ENCODE measurements at places on chromosomes 12 and 14. TPM values are rescaled to one million over a fixed set of nuclear protein-coding genes. Genes with fewer than 3 reads are reported as not detected.

Gene HELB
- total RNA-seq = 6.9 TPM

Gene FOXM1
- 1.0 TPM for total RNA-seq

Gene MYL2
- total RNA-seq = not detected

Gene LRRIQ1
- total RNA-seq = 0.67 TPM

Gene RNF212B
- not detected for total RNA-seq

Gene RASAL1
- total RNA-seq = 0.26 TPM

Gene OR6C2
- total RNA-seq = not detected

Gene ULK1
- total RNA-seq = 32.4 TPM

Gene POTEG
- not detected for total RNA-seq

DNA sequence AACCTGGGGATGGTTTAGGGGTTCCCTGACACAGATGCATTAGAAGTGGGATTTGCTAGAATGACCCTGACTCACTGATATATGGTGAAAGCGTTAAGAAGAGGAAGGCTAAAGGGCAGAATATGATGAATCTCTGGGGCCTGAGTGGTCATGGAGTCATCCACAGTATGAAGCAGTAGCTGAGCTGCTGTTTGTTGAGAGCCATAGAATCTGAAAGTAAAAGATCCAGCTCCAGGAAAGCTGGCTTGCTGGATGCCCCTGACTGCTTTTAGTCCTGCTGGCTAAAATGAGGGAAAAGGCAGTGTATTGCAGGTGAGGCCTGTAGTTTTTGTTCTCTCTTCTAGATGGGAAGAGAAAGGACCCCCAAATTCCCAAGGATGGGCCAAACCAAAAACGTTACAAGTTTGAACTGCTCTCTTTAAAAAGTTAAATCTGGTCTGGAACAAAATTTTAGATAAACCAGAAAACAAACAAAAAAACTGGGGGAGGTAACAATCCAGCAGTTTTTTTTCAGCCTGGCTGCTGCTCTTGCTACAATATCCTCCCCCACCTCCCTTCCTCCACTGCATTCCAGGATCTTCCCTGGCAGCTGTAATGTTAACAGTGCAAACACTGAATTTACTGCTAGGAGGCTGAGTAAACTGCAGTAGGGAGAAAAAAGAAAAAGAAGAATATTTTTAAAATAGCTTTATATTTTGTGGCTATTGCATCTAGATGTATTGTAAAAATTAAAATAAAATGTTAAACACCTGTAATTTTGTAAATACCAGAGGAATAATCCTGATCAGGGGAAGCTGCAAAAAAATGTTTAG is 16.5 kb downstream of the SEL1L start:
- H3K27me3 ChIP-seq = no peaks in the 10 kb centered on the region
- H3K27ac ChIP-seq = peak overlapping the region; percentile 61
- peaks cover 29% of the 10 kb centered on the region for H3K36me3 ChIP-seq
- no peak for DNase-seq
- no peak overlapping the region for H3K4me3 ChIP-seq

DNA sequence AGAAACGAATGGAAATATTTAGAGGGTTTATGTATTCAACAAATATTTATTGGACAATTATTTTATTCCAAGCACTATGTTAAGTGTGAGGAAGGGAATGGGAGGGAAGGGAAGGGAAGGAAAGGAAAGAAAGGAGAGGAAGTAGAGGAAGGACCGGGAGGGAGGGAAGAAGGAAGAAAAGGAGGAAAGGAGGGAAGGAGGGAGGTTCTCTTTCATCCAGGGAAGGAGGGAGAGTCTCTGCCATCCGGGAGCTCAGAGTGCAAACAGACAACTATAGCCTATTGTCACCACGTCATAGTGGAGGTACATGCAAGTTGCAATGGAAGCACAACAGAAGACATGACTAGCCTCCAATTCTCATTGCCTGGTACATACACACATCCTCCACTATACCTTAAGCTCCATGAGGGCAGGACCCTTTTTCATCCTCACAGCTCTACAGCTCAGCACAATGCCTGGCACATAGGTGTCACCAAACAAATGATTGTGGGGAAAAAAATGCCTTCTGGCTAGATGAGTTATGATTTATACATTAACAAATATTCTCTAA is 48.1 kb downstream of the DAD1 start:
- no peak for DNase-seq
- no peaks in the 10 kb centered on the region for H3K27me3 ChIP-seq
- peaks cover 8% of the 10 kb centered on the region for H3K4me1 ChIP-seq
- no peaks in the 10 kb centered on the region for H3K36me3 ChIP-seq
- H3K4me3 ChIP-seq = no peak overlapping the region

GRCh38 chr14:95098984-95099599 is 58.2 kb downstream of the DICER1 start:
- peaks cover 63% of the 10 kb centered on the region for H3K36me3 ChIP-seq
- H3K4me1 ChIP-seq = peaks cover 8% of the 10 kb centered on the region
- DNase-seq = no peak
- H3K27ac ChIP-seq = no peak overlapping the region

DNA sequence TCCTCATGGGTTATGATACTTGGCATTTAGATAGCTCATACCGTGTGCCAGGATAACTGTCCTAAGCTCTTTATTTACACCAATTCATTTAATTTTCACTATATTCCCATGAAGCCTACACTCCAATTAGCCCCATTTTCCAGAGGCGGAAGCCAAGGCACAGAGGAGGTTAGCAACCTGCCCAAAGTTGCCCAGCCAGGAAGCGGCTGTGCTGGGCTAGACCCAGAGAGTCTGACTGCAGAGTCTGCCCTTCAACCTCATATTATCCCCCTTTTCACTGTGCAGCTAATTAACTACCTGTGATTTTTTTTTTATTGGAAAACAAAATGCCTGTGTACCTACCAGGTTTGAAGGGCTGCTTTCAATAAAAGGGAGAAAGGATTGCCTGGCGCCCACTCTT is 2.5 kb downstream of the RFLNA start:
- no peaks in the 10 kb centered on the region for H3K4me1 ChIP-seq
- DNase-seq = no peak
- H3K27me3 ChIP-seq = peaks cover 26% of the 10 kb centered on the region
- H3K36me3 ChIP-seq = no peaks in the 10 kb centered on the region

- no peak overlapping the region for H3K27ac ChIP-seq
- no peaks in the 10 kb centered on the region for H3K27me3 ChIP-seq
- no peaks in the 10 kb centered on the region for H3K4me1 ChIP-seq
Measured at GRCh38 chr14:61064210-61064609, 83.2 kb downstream of the SLC38A6 start.

DNA sequence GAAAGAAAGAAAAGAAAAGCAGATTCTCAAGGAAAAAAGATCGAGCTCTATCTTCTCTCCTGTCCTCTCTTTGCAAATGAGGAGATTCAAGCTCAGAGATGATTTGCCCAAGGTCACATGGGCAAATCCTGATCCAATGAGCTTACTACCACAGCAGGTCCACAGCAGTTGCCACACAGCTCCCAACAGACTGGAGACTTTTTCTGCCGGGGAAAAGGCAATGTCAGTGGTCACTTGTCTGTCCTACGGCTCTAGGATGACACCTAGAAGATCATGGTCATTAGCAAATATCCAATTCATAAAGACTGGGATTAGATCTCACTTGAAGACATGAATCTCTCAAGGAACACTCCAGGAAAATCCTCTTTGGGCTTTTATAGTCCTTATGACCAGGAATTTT is 58.8 kb downstream of the TTC7B start:
- H3K36me3 ChIP-seq = no peaks in the 10 kb centered on the region
- H3K4me1 ChIP-seq = peaks cover 18% of the 10 kb centered on the region
- H3K27me3 ChIP-seq = no peaks in the 10 kb centered on the region
- no peak for DNase-seq

DNA sequence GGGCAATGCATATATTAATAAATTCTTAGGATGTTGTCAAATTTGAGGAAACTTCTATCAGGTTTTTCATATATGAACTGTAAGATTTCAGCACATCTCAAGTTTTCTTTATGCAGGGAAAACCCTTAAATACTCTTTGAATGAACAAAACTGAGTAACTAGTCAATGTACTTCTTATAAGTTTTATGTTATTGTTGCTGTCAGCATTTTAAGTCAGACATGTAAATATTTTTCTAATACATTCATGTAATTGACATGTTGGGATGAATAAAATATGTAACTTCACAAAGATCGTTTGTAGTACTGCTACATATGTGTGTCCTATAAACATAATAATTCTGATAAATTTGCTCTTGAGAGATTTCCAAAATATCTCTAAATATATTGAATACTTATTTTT is 109.6 kb downstream of the BMP4 start:
- no peaks in the 10 kb centered on the region for H3K36me3 ChIP-seq
- H3K27ac ChIP-seq = no peak overlapping the region
- H3K4me1 ChIP-seq = no peaks in the 10 kb centered on the region

DNA sequence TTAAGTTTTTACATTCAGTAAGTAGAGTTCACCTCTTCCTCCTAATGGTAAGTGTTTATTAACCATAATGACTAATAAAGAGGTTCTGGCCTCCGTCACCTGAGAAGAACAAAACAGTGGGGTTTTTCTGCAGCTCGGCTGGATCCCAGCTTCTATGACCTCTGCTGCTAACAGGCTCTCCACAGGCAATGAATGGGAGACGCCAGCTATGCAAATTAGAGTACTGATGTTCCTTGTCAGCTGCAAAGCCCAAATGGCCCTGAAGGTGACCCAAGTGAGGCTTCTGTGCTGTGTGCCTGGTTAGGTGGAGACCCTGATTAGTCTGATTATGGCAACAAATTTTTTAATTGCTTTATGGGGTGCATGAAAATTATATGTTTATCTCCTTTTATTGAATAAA is 218.1 kb downstream of the APAF1 start:
- H3K27ac ChIP-seq = no peak overlapping the region
- H3K27me3 ChIP-seq = no peaks in the 10 kb centered on the region
- no peaks in the 10 kb centered on the region for H3K36me3 ChIP-seq
- no peaks in the 10 kb centered on the region for H3K4me1 ChIP-seq
- H3K4me3 ChIP-seq = no peak overlapping the region

- H3K27me3 ChIP-seq = no peaks in the 10 kb centered on the region
- DNase-seq = no peak
- H3K27ac ChIP-seq = no peak overlapping the region
- H3K4me1 ChIP-seq = no peaks in the 10 kb centered on the region
Measured at GRCh38 chr12:96861656-96862055, 45.4 kb upstream of the NEDD1 start.

- H3K36me3 ChIP-seq = no peaks in the 10 kb centered on the region
- no peak for DNase-seq
- H3K27ac ChIP-seq = no peak overlapping the region
- H3K27me3 ChIP-seq = no peaks in the 10 kb centered on the region
Measured at GRCh38 chr14:77069551-77069950, 28.5 kb upstream of the CIPC start.

DNA sequence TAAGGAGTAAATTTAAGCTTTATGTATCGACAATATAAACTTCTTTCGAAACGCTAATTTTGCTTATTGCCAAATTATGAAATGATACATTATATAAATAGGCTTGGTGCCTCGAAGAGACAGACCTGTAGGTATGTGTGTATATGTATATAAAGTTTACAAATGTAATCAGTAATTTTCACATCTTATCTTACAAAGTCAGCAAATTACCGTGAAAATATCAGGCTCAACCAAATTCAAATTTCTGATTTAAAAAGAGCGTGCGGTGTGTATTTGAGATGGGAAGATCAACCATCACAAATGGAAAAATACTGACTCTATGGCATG is 605 bp downstream of the ZCRB1 start:
- peak overlapping the region; percentile 86 for H3K4me3 ChIP-seq
- no peaks in the 10 kb centered on the region for H3K27me3 ChIP-seq
- H3K36me3 ChIP-seq = peaks cover 22% of the 10 kb centered on the region
- peak overlapping the region; percentile 89 for H3K27ac ChIP-seq

DNA sequence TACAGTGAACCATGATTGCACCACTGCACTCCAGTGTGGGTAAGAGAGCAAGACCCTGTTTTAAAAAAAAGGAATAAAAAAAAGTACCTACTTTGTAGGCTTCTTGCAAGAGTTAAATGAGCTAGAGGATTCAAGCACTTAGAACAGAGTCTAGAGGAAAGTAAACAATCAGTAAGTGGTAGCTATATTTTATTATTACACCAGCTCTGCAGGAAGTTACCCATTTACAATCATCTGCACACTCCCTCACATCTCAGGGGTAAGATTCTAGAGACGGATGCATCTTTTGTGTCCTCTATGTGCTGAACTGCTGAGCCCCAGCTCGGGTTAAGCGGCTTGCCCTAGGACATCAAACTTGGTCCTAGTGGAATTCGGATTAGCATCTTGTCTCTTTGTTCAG is 67.3 kb downstream of the KCNK10 start:
- no peaks in the 10 kb centered on the region for H3K4me1 ChIP-seq
- H3K36me3 ChIP-seq = no peaks in the 10 kb centered on the region
- H3K4me3 ChIP-seq = no peak overlapping the region
- no peaks in the 10 kb centered on the region for H3K27me3 ChIP-seq
- no peak for DNase-seq

DNA sequence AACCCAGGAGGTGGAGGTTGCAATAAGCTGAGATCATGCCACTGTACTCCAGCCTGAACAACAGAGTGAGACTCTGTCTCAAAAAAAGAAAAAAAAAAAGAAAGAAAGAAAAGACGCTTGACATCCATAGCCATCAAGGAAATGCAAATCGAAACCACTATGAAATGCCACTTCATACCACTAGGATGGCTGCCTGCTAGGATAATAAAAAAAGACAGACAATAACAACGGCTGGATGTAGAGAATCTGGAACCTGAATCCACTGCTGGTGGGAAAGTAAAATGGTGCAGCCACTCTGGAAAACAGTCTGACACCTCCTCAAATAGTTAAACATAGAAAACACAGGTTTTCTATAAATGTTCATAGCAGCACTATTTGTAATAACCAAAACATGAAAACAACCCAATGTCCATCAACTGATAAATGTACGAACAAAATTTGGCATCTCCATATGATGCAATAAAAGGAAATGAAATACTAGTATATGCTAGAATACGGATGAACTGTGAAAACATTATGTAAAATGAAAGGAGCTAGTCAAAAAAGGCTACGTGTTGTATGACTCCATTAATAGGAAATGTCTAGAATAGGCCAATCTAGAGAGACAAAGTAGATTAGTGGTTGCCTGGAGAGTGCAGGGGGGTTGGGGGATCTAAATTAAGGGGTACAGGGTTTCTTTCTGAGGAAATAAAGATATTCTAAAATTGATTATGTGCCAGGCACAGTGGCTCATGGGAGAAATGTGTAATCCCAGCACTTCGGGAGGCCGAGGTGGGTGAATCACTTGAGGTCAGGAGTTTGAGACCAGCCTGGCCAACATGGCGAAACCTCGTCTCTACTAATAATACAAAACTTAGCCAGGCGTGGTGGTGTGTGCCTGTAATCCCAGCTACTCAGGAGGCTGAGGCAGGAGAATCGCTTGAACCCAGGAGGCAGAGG is 9.7 kb downstream of the WSB2 start:
- no peak overlapping the region for H3K4me3 ChIP-seq
- H3K36me3 ChIP-seq = peaks cover 49% of the 10 kb centered on the region
- H3K27ac ChIP-seq = peak overlapping the region; percentile 32
- no peak for DNase-seq
